ENCODE measurements at places on chromosomes 7 and 10. TPM values are rescaled to one million over a fixed set of nuclear protein-coding genes. Genes with fewer than 3 reads are reported as not detected.
A peak's percentile ranks its signal among the peaks of the same experiment; 100 is the strongest.

DNA sequence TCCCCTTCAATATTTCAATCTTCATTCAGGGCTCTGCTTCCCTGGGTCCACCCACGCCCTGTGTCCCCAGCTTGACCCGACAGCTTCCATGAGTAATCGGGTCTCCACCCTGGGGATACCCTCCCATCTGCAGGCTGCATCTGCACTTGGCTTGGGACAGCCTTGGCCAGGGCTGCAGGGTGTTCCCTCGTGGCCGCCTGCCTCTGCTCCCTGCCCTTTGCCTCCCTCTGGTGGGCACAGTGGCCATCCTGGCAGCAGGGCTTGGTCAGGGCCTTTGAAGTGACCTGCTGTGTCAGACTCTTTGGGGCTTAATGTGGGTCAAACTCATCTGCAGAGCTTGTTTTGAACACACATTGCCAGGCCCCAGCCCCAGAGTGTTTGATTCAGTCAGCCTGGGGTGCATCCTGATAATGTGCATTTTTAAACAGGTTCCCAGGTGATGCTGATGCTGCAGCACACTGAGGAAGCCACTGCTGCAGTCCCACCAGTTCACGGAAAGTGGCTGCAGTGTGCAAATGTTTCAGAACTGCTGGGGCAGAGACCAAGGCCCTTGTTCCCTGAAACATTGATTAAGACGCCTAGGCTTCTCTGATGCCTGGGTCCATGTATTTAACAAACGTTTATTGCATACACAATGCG lies 80.7 kb upstream of the SEC61G start:
- no peaks in the 10 kb centered on the region for H3K27me3 ChIP-seq
- H3K4me3 ChIP-seq: no peak overlapping the region
- peak; percentile 39 for DNase-seq
- no peak overlapping the region for H3K27ac ChIP-seq
- H3K36me3 ChIP-seq: no peaks in the 10 kb centered on the region

C10orf143 gene
- total RNA-seq: 3.0 TPM

DNA sequence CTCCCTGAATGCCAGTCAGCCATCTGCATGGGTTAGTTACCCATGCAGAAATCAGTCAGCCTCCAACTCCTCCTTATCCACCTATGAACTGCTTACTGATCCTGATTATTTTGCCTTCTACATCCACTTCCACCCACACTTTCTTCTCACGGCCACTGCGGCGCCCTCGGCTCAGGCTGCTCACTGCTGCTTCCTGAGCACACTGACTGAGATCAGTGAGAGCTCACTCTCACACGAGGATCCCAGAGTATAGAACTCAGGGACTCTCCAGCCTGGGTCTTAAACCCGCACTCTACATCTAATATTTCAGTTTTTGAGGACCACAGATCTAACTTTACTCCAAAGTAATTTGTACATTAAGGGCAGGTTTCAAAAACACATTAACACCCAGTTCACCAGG lies 64.4 kb downstream of the GRB10 start:
- peaks cover 4% of the 10 kb centered on the region for H3K4me1 ChIP-seq
- no peaks in the 10 kb centered on the region for H3K27me3 ChIP-seq
- H3K36me3 ChIP-seq: no peaks in the 10 kb centered on the region
- DNase-seq: no peak
- H3K4me3 ChIP-seq: no peak overlapping the region

DNA sequence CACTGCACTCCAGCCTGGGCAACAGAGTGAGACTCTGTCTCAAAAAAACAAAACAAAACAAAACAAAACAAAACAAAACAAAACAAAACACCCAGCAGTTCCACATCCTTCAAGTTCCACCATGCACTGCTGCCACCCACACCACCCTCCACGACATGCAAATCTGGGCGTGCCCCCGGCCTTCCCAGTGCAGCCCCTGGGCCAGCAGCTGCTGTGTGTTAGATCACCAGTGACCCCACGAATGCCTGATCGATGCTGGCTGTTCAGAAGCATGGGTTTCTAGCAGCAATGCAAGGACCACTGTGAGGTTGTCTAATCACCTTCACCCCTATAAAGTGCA lies 36.3 kb downstream of the ELFN1 start:
- no peak for DNase-seq
- H3K27me3 ChIP-seq: no peaks in the 10 kb centered on the region

DNA sequence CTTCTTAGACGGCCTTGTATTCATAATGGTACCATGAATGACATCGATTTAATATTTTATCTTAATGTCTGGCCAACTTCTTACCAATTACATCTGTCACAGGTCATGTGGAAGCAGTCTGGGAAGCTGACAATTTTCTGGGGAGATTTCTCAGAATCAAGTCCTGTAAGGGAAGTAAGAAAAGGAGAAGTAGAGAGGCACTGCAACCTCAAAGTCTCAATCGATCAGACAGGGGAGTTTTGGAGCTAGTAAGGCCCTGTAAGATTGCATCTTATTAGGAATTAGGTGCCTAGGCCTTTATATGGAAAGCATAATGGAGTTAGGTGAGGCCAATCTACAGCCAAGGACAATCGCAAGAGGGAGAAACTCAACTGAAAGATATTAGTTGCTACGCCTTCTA lies 694.6 kb upstream of the SORCS1 start:
- H3K27me3 ChIP-seq: no peaks in the 10 kb centered on the region
- no peak overlapping the region for H3K4me3 ChIP-seq
- no peak for DNase-seq
- H3K4me1 ChIP-seq: no peaks in the 10 kb centered on the region
- no peaks in the 10 kb centered on the region for H3K36me3 ChIP-seq

WASL gene
- 52.7 TPM for total RNA-seq

Data from lung (tissue), 17 donors.